ENCODE measurements at places on chromosomes 4 and X.

GRCh38 chr4:8859550-8860095 lies 12.0 kb downstream of the HMX1 start:
- DNase-seq: no peak

- no peak for DNase-seq
These were observed 61.3 kb downstream of the CLNK start for GRCh38 chr4:10623241-10623640.

DNA sequence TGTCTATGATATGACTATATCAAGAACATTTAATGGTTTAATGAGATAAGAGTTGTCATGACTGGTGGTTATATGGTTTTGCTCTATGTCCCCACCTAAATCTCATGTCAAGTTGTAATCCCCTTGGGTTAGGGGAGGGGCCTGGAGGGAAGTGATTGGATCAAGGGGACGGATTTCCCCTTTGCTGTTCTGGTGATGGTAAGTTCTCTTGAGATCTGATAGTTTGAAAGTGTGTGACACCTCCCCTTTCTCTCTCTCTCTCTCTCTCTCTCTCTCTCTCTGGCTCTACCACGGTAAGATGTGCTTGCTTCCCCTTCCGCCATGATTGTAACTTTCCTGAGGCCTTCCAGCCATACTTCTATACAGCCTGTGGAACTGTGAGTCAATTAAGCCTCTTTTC lies 803.4 kb downstream of the TRIML1 start:
- no peak for DNase-seq

- no peak for DNase-seq
These were observed 161.3 kb downstream of the KIT start for GRCh38 chr4:54819034-54819433.

DNA sequence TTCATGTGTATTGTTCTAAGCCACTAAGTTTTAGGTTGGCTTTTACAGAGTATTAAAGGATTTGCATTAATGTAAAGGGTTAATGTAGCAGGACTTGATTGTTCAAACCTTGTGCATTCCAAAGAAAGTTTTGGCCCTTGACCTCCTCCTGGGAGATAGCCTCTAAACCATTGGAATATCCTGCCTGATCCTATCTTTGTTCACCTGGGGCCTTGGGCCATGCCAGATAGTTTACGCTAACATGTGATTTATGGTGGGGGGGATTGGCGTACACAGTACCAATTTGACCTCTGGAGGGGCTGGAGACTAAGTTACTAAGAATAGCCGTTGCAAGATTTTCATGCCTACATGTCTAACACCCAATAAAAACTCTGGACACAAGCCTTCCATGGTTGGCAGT lies 1002.7 kb upstream of the PABPC4L start:
- DNase-seq: no peak

DNA sequence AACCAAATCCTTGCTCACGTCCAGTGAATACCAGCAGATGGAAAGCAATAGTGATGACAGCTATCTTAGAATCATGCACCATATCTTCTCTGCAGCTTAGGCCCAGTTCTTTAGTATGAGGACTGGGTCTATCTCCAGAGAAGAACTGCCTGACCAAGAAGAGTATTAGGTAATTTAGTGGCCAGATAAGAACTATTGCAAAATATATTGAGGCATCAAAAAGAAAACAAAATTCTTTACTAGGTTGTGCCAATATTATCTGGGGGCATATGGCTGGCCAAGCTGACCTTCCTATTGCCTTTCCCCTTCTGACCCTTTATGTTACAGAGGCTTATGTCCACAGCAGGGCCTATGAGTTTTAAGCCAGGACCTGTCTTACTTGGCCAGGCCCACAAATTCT lies 91.2 kb downstream of the RLIM start:
- DNase-seq: no peak

GRCh38 chr4:98643755-98644154 lies 14.7 kb downstream of the TSPAN5 start:
- no peak for DNase-seq

- DNase-seq: no peak
These were observed 87.4 kb upstream of the CT45A1 start for GRCh38 chrX:135625995-135626394.

- DNase-seq: no peak
These were observed 106.1 kb downstream of the IRF2 start for GRCh38 chr4:184368290-184368689.

- DNase-seq: no peak
These were observed 13.7 kb upstream of the KLHL5 start for GRCh38 chr4:39048311-39048710.

GRCh38 chr4:3291411-3291968 lies 1.3 kb upstream of the RGS12 start:
- no peak for DNase-seq

DNA sequence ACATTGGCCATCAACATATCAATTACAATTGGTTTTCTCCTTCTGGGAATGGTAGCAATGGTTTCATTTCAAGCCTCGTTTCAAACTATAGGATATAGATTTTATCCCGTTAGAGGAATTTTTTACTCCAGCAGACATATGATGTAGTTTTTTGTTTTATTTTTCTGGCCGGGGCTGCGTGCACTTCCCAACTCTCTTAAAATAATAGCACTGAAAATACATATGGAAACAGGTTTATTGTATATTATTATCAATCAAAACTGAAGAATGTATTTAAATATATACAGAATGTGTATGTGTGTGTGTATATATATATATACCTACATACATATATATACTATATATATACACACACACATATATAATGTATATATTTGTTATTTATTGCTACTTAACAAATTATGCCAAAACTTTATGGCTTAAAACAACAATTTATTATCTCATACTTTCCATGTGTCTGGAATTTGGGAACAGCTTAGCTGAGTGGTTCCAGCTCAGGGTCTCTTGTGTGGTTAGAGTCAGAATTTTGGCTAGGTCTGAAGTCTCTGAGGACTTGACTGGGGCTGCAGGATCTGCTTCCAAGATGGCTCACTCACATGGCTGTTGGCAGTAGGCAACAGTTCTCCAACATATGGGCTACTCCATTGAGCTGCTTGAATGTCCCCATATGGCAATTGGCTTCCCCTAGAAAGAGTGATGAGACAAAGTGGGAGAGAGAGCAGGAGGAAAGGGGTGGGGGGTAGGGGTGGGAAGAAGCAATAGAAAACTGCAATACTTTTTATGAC lies 314.1 kb downstream of the PPP1R2C start:
- DNase-seq: no peak

DNA sequence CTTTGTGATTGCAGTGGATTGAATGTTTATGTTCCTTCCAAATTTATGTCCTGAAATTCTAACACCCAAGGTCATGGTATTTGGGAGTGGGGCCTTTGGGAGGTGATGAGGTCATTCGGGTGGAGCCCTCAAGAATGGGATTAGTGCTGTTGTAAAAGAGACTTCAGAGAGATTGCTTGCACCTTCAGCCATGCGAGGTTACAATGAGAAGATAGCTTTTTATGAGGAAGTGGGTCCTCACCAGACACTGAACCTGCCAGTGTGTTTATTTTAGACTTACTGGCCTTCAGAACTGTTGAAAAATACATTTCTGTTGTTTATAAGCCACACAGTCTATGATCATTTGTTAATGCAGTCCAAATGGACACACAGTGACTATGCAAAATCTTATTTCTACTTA lies 161.0 kb upstream of the GPRIN3 start:
- DNase-seq: no peak
